NCI-H748 treated with DMSO at 0.1 percent for 48 hours (cell line): ENCODE measurements at places on chromosomes 7 and 10.

GRCh38 chr7:91710881-91711280 lies 169.6 kb downstream of the MTERF1 start:
- no peak for DNase-seq

- DNase-seq, result peak; percentile 13
Observed at GRCh38 chr10:114042895-114043531, 653 bp upstream of the ADRB1 start.

DNA sequence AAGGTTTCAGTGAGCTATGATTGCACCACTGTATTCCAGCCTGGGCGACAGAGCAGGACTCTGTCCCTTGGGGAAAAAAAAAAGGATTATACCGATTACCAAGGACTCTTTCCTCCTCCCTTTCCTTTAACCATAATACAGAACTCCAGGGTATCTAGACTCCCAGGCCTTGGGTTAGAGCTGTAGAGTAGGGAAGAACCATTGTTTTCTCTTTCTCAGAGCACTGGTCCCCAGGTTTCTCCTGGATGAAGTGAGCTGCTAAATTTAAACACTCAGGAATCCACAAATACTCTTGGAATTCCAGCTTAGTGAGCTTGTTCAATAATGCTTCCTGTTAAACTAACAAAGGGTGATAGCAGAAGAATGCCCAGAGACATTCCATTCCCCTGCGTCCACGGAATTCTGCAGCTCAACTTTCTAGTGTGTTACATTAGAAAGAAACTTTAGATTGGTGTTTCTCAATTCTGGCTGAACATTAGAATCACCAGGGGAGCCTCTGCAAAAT lies 14.6 kb upstream of the RPEL1 start:
- DNase-seq, result no peak

- DNase-seq, result no peak
Observed at GRCh38 chr10:15259136-15259535, 90.6 kb upstream of the NMT2 start.

GRCh38 chr7:7969306-7970236 lies 975 bp downstream of the GLCCI1 start:
- peak; percentile 48 for DNase-seq

DNA sequence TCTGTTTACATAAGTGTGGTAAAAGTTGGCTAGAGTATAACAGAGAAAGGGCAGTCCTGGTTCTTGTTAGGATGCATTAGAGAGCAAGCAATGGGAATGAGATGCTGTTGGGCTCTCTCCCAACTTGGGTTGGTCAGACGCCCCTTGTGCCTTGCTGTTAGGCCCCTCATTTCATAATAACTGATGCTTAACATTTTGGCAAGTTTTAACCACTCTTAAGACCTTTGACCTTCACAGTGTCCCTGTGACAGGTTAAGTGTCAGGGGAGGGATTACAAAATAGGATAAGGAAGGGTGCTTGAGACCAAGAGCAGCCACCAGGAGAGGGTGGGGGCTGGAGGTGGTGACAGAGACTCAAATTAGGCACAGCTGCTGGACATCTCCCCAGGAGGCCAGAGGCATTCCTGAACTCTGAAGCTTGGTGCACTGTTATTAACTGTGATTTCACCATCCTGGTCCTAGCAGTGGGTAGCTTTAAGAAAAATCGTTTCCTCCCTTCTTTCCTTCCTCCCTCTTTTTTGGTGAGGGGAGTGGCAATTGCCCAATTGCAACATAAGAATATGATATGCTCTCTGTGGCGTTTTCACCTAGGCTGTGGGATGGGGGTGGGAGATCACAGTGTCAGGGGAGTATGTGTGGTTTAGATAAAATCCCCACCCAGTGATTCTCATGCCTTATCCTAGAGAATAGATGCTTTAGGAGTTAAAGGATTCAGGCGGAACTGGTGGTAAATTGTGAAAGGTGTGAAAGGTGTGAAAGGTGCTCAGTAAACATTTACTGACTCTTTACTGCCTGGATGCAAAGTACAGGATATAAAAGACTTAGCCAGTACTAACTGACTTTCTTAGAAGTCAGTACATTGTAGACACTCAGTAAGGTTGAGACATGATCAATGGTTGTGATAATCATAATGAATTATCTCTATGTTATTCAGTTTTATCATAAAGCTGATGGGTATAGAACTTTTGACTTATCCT lies 270.5 kb downstream of the BICC1 start:
- DNase-seq, result no peak

GRCh38 chr7:76206633-76207032 lies 4.9 kb downstream of the SRRM3 start:
- no peak for DNase-seq

GRCh38 chr10:69554611-69555010 lies 18.6 kb downstream of the NEUROG3 start:
- no peak for DNase-seq

GRCh38 chr7:128759242-128759641 lies 16.4 kb downstream of the OPN1SW start:
- DNase-seq, result no peak

DNA sequence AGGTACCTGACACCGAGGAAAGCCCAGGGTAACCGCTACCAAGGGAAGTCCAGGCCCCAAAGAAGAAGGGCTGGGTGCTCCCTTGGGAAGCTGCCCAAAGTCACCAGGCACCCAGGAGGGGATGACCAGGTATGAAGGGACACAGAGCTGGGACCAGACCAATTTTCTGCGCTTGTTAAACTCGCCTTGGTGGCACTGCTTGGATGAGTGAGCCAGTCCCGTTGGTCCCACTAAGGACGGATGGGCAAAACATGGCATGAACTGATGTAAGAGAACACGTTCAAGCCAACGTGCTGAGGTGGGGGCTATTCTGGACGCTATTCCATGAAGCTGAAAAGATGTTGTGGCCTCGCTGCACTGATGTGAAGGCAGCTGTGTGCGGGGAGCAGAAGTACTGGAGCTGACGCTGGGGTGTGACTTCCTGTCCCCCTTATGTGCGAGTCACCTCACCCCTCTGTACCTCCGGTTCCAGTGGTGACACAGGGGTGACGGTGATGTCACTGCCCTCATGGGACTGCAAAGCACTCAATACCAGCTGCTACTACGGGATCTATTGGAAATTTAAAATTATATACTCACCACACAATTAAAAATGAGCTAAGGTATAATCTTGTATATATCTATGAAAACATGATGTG lies 73.6 kb downstream of the COBL start:
- no peak for DNase-seq

GRCh38 chr10:21349912-21350286 lies 175.6 kb downstream of the SKIDA1 start:
- no peak for DNase-seq

- DNase-seq, result no peak
Observed at GRCh38 chr7:76315364-76315763, 12.9 kb downstream of the HSPB1 start.

DNA sequence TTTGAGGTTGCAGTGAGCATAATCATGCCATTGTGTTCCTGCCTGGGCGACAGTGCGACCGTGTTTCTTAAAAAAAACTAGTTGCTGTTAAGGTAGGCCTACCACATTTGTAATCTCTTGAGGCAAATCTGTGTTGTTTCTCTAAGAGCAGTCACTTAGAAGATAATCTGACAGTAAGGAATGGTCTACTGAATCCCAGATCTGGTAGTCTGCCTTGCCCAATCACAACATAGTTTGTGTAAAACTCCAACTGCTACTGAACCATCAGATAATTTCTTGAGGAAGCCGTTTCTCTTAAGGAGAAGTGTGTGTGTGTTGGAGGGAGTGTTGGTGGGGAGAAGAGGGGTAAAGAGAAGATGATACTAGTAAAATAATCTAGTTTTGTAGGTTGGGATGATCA lies 5.0 kb downstream of the NRF1 start:
- no peak for DNase-seq

GRCh38 chr7:93148727-93149126 lies 542 bp upstream of the SAMD9L start:
- no peak for DNase-seq

DNA sequence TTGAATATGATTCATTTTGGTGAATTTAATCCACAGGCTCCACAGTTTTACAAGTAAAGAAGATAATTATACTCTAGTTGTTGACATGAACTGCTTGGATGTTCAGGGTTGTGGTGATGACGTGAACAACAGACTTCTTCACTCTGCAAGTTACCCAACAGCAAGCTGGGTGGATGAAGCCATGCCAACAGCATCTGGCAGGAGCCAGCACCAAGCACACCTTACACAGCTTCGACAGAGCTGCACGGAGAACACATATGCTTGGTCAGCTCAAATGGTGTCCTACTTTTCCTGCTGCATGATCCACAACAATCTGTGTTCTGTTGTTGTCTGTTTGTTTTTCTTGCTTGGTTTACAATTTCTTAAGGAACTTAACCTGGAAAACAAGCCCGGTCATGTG lies 9.8 kb downstream of the NOD1 start:
- no peak for DNase-seq

DNA sequence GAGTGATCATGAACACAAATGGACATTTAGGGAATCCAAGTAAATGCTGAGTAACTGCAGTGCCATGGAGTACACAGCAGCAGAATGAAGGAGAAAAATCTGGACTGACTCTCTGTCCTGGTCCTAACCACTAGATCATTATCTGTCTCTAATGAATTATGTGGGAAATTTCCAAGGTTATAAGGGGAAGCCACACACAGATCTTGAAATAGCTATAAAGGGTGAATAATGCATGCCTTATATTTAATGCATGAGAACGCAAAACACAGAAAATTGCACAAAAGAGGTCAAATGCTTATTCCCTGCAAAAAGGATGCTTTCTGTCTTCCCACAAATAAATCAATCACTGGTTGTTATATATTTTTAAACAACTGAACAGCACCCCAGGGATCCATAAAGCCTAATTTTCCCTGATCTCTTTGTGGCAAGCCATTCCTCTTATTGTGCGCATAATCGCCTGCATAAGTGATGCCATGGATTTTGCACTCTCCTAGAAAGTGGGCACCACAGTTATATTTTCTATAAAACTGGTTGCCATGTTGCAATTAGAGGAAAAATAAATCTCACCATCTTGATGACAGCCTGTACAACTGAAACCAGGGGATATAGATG lies 201.8 kb downstream of the XPNPEP1 start:
- DNase-seq, result no peak
